ENCODE measurements at places on chromosomes 1 and 21. TPM values are rescaled to one million over a fixed set of nuclear protein-coding genes. Genes with fewer than 3 reads are reported as not detected.

CELA3B gene
- not detected for total RNA-seq

SMYD3 gene
- total RNA-seq = 26.9 TPM

DMRTB1 gene
- not detected for total RNA-seq

HSD3B2 gene
- not detected for total RNA-seq

CLDN17 gene
- not detected for total RNA-seq

S100A5 gene
- total RNA-seq = not detected

RAB42 gene
- total RNA-seq = not detected

GJB3 gene
- 67.1 TPM for total RNA-seq

ANKRD34A gene
- total RNA-seq = 3.1 TPM

ALX3 gene
- total RNA-seq = not detected

KIFAP3 gene
- 29.2 TPM for total RNA-seq

OR6N1 gene
- not detected for total RNA-seq

PADI3 gene
- total RNA-seq = 0.12 TPM

SEC16B gene
- not detected for total RNA-seq

CNR2 gene
- total RNA-seq = not detected

KAZN gene
- 3.3 TPM for total RNA-seq

GNL2 gene
- 133 TPM for total RNA-seq

ANKRD35 gene
- total RNA-seq = 0.29 TPM

SLC2A5 gene
- total RNA-seq = 0.61 TPM

ARMH1 gene
- 0.96 TPM for total RNA-seq

RAD54L gene
- 5.0 TPM for total RNA-seq

PRAMEF33 gene
- total RNA-seq = not detected

VHLL gene
- total RNA-seq = 0.49 TPM

GFI1 gene
- total RNA-seq = 0.27 TPM

TTC34 gene
- 0.47 TPM for total RNA-seq

SPOCD1 gene
- 0.47 TPM for total RNA-seq

DTL gene
- total RNA-seq = 20.2 TPM

CDA gene
- total RNA-seq = not detected

GABRD gene
- not detected for total RNA-seq

ANKRD65 gene
- total RNA-seq = 0.86 TPM

CDKN2C gene
- 2.8 TPM for total RNA-seq

LCE2C gene
- total RNA-seq = not detected

H3-3A gene
- total RNA-seq = 635 TPM

RBM11 gene
- total RNA-seq = 3.9 TPM

CAPN9 gene
- not detected for total RNA-seq

CRNN gene
- not detected for total RNA-seq

NSL1 gene
- total RNA-seq = 42.2 TPM

Data from MCF 10A (cell line).